SW 1271 (cell line): ENCODE measurements at places on chromosomes 7 and 10.

GRCh38 chr10:1520909-1521565 is 216.3 kb downstream of the ADARB2 start:
- no peak for DNase-seq

DNA sequence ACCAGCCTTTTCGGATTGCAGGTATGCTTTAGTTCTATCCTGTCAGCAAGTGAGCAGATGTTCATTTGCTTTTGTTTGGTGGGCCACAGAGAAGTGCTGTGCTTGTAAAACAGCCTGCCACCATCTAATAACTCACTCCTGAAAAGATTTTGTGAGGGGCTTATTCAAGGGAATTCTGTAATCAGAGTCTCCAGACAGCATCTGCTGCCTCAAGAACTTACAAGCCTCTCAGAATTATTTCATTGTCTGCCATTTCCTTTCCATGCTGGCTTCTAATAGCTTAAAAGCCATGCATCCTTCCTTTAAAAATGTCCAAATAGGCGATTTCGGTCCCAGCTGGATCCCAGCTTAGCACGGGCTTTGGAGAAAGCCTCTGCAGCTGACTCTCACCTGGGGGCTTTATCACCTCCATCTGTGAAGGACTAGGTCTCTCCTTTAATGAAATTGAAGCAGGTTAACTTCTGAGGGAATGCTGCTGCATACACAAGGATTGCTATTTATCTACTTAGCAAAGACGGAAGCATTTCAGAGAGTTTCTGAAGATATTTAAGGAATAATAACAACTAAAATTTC is 48.0 kb downstream of the MALRD1 start:
- DNase-seq: no peak

GRCh38 chr7:42012786-42013360 is 224.1 kb downstream of the GLI3 start:
- no peak for DNase-seq

GRCh38 chr7:119963654-119964053 is 309.3 kb upstream of the KCND2 start:
- no peak for DNase-seq

DNA sequence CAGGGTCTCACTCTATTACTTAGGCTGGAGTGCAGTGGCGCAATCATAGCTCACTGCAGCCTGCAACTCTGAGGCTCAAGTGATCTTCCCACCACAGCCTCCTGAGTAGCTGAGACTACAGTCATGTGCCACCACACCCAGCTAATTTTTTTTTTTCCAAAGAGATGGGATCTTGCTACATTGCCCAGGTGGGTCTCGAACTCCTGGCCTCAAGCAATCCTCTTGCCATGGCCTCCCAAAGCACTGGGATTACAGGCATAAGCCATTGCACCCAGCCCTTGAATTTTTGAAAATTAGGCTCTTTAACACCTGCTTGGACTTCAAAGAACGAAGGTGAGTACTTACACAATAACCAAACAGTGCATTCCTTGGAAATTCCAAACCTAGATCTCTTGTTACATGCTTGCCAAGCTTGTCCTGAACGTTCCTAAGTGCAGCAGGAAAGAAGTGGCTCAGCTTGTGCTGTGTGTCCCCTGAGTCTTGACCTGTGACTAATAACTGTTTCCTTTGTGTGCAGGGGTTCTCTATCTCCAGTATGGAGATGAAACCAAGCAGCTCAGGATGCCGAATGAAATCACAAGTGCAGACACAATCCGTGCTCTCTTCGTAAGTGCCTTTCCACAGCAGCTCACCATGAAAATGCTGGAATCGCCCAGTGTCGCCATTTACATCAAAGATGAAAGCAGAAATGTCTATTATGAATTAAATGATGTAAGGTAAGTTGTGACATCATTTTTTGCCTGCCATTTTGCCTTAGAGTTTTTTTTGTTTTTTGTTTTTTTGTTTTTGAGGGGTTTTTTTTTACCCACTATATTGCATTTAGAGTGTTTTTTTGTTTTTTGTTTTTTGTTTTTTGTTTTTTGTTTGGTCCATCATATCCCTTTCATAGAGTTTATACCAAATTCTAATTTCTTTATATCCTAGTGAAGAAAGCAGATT is 223.8 kb downstream of the KIAA1217 start:
- no peak for DNase-seq

- no peak for DNase-seq
These were observed 166.6 kb upstream of the MKLN1 start for GRCh38 chr7:131161103-131161502.

DNA sequence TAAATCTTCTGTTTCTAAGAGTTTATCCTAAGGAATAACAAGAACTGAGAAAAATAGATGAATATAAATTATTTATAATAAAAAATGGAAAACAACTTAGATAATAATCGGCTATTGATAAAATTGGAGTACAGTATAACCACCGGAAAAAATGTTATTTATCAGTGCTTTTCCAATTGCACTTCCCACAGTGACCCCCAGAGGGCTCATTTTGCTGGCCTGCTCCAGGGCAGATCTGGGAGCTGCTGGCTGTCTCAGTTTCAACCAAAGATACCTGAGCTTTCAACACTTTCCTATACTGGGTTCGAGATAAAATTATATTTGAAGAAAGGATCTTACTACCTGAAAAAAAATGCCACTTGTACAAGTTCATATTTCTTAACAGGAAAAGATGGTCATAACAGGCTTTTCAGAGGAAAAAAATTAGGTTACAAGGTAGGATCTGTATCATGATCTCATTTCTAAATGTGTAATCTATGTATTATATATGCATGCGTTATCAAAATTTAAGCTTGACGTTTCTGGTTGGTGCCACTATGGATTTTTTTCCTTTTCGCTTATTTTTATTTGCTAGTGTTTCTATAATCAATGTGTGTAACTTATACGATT is 165.7 kb downstream of the NPSR1 start:
- DNase-seq: no peak

GRCh38 chr7:5767066-5767465 is 14.4 kb downstream of the RNF216 start:
- no peak for DNase-seq

- no peak for DNase-seq
These were observed 16.9 kb downstream of the CPA1 start for GRCh38 chr7:130397051-130397757.

- DNase-seq: no peak
These were observed 652 bp downstream of the HMX2 start for GRCh38 chr10:123148414-123149161.

- no peak for DNase-seq
These were observed 12.1 kb downstream of the SLC16A12 start for GRCh38 chr10:89523274-89523673.

DNA sequence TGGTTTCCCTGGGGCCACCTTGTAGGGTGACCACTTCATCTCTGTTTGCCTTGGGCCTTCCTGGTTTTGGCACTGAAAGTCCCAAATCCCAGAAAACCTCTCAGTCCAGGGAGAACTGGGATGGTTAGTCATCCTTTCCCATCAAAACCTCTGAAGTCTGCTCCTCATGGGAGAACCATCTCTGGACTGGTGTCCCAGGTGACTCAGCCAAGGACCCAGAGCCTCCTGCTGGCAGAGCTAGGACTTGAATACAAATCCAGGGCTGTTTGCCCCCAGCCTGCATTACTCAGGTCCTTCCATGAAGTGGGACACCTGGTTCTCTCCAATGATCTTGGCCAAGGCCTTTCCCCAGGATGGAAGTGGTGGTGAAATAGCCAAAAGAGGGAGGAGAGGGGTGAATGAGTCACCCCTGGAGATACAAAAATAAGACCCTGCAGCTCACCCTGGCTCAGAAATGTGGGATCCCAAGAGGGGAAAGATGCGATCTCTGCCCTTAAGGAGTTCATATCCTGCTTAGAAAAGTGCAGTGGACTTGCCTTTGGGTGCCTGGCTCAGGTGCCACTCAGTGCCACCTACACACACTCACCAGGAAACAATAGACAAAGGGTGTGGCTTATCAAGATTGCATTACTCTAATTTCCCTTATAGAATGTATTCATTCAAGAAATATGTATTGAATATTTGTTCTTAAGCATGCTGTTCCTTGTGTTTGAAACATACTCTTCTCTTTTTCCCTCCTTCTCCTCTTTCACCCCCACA is 22.0 kb downstream of the ADRA2A start:
- DNase-seq: peak; percentile 2

DNA sequence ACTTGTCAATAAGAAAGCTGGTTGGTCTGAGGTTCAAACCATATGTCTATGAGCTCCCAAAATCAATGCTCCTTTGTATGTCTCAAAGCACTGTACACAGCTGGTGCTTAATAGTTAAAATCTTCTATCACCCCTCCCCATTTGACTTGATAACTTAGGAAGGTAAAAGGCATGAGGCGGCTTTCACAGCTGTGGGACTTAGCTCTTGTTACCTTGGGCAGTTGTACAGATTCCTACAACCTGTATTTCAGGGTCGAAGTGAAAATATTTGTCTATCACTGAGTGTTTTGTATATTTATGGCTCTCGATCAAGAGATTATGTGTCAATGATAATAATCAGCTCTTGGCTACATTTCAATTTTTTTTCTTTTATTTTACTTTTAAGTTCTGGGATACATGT is 992 bp upstream of the KIFBP start:
- no peak for DNase-seq

GRCh38 chr7:13998866-13999265 is 9.4 kb upstream of the ETV1 start:
- no peak for DNase-seq

DNA sequence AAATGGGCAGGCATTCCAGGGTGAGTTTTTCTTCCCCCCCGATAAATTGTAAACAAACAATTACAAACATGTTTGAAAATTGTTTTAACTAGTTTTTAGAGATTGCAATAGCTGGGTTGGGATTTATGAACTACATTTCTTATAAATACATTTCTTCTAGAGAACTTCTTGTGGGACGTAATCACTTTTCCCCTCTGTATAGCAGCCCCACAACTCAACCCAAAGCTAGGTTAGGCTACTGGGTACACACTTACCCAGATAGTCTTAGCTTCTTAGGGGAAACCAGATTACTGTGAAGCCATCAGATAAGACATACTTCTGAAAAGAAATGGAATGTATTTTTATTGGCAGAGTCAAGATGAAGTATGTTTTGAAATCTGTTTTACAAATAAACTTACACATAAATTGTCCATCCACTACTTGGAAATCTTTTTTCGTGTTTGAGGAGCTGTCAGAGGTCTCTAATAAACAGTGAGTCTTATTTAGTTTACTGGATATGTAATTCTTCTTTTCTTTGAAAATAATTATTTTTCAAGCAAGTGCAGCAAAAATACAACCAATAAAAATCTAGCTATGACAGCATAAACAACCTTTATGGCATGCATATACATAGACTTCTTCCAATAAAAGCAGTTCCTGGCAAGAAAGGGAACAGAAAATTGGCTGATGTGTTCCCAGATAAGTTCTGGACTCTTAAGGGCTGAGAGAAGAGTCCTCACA is 8.0 kb upstream of the GLRX3 start:
- DNase-seq: no peak

GRCh38 chr10:19048891-19049290 is 290 bp downstream of the MALRD1 start:
- DNase-seq: no peak

- no peak for DNase-seq
These were observed 4.6 kb downstream of the HSPA12A start for GRCh38 chr10:116737627-116738327.

DNA sequence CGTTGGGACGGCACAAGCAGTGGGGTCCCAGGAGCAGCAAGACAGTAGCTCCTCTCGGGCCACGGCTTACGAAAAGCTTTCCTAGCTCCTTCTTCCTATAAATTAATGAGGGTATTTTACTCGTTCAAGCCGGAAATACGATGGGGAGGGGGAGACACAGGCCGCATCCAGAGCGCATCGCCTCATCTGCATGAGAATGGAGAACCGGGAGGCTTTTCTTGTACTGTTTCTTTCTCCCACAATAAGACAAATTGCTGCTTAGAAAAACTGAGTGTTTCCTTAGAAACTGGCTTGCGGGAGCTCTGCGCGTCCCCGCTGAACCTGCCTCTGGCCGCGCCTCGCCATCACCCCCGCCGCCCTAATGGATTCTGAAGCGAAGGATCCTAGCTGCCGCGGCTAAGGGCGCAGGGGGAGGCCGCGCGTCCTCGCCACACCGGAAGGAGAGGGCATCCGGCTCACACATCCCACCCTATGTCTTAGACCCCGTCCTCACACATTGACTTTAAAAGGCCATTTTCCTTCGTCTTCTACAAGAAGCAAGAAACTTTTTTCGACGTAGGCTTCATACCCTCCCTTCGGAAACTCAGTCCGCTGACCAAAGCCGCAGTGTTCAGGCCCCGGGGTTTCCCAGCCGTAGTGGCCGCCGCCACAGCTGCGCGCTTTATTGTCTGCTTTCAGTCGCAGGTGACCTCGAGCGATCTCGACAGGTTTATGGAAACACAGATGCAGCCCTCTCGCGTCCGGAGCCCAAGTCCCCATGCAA is 8.8 kb downstream of the NXPH1 start:
- DNase-seq: no peak

- DNase-seq: peak; percentile 12
These were observed 118.1 kb downstream of the ZNF365 start for GRCh38 chr10:62492012-62492869.

DNA sequence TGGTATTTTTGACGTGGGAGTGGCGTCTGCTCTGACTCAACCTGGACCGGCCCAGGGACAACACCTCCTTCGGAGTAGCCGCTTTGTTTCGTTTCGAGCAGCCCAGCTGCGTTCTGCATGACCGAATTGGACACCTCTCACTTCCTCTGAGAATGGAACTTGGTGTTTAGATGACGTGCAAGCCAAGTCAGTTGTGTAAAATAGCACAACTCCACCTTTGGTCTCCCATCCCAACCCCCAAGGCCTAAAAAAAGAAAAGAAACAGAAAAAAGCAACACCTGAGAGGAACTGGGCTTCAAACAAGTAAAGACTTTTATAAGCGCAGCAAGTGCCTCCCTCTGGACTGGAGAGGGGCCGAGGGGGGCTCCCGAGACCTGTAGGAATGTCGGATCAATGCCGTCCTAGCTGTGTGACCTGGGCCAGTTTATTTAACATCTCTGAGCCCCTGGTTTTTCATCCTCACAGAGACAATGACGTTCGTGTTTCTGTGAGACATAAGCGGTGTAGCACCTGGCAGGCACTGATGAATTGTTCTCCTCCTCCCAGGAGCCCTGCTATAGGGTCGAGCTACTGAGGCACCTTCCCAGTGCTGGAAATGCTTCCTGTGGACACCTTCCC is 52.0 kb upstream of the SMNDC1 start:
- DNase-seq: no peak
